ENCODE measurements at places on chromosomes 7 and 10. TPM values are rescaled to one million over a fixed set of nuclear protein-coding genes. Genes with fewer than 3 reads are reported as not detected.

WDR86 gene
- total RNA-seq = 3.1 TPM

LGI1 gene
- not detected for total RNA-seq

A1CF gene
- total RNA-seq = not detected

SPACDR gene
- 0.88 TPM for total RNA-seq

FZD1 gene
- total RNA-seq = 4.4 TPM

RBM17 gene
- total RNA-seq = 32.6 TPM

BLOC1S2 gene
- total RNA-seq = 49.2 TPM

OR2A42 gene
- not detected for total RNA-seq

EPC1 gene
- 25.6 TPM for total RNA-seq

NPSR1 gene
- not detected for total RNA-seq

OR2A1 gene
- not detected for total RNA-seq
